Stimulated activated naive CD4-positive, alpha-beta T cell (primary cell): ENCODE measurements at places on chromosomes 7 and 10.

- no peak for DNase-seq
Measured at GRCh38 chr10:63462442-63462841, 3.3 kb downstream of the JMJD1C start.

- DNase-seq, result no peak
Measured at GRCh38 chr10:124291001-124291701, 127.6 kb downstream of the OAT start.

GRCh38 chr10:21649454-21649872 lies 115.4 kb downstream of the MLLT10 start:
- DNase-seq, result no peak

DNA sequence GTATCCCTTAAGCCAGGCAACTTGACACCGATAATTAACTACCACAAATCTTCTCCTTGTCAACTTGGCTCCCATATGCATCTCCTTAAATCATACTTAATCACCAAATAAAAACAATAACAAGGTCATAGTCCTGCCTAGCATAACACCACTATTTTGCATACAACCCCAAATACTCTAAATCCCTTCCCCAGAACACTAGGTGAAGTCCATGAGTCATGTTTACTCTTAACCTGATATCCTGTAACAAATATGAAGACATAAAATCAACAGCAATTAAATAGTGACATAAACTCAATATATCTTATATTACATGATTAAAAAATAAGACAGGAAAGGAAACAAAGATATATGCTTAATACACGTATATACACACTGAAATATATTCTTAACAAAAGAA lies 362.0 kb downstream of the ETV1 start:
- no peak for DNase-seq

GRCh38 chr10:10007957-10008356 lies 1009.7 kb upstream of the CELF2 start:
- no peak for DNase-seq

- DNase-seq, result no peak
Measured at GRCh38 chr10:69179089-69179742, 818 bp upstream of the SUPV3L1 start.

- no peak for DNase-seq
Measured at GRCh38 chr10:110150981-110151380, 56.4 kb upstream of the MXI1 start.

DNA sequence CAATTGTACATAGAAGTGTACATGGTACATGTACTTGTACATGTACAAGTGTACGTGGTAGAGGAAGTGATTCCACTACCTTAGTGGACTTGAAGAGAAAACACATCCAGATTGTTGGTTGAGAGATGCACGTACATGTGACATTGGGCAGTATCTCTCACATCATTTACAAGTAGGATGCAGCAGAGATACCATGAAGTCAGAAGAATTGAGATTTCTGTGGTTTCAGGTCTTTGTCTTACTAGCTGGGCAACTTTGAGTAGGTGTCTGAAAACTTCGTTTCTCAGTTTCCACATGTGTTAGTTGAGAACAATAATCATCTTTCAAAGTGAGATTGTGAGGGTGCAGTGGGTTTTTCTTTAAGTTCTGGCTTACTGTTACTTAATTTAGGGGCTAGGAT lies 21.5 kb downstream of the CLDN12 start:
- no peak for DNase-seq
